ENCODE measurements at places on chromosomes 7 and 10.

- DNase-seq = no peak
Observed at GRCh38 chr10:70158113-70158512, 11.6 kb upstream of the TYSND1 start.

DNA sequence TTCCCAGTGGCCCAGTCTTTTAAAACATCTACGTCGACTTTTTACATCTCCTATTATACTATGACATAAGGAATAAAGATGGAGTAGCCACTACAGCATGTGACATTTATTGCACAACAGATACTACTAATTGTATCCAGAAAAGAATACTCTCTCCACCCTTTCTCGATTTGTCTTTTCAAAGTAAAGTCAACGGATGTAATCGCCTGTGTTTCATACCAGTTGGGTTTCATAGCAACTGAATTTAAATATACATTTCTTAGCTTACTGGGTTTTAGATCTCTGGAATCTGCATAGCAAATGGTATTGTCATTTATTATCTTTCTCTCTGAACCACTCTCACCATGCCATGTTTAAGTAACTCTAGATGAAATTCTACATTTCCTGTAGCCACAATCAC lies 86.4 kb upstream of the TRIL start:
- no peak for DNase-seq

GRCh38 chr7:78225534-78225933 lies 427.0 kb downstream of the PHTF2 start:
- DNase-seq = no peak

- DNase-seq = no peak
Observed at GRCh38 chr10:15789793-15790525, 70.2 kb upstream of the ITGA8 start.

DNA sequence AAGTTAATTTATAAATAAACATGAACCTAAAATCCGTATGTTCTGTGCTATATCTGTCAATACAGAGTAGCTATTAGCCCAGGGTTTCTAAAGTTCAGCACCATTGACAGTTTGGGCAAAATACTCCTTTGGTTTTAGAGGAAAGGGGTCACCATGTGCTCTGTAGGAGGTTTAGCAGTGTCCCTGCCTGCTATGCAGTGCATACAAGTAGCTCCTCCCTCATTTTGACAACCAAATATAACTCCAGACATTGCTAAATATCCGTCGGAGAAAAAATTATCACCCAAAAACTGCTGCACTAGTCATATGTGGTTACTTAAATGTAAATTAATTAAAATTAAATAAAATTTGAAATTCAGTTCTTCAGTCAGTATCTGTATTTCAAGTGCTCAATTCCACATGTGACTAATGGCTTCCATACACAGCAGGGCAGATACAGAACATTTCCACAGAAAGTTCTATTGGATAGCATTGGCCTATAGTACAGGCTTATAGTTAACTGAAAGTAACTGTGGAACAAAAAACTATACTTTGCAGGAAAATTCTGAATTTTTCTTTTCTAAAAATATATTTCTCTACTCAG lies 6.4 kb downstream of the UPF2 start:
- no peak for DNase-seq

- DNase-seq = no peak
Observed at GRCh38 chr10:102400076-102400475, 4.6 kb downstream of the NFKB2 start.

DNA sequence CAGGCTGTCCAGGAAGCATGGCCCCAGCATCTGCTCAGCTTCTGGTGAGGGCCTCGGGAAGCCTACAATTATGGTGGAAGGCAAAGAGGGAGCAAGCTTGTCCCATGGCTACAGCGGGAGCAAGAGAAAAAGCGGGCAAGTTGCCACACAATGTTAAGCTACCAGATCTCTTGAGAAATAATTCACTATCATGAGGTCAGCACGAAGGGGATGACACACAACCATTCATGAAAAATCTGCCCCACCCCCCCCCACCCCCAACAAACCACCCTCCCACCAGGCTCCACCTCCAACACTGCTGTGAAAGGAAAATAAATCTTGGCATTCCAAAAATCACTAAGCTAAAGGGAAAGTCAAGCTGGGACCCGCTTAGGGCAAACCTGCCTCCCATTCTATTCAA lies 545.8 kb upstream of the NRP1 start:
- no peak for DNase-seq

- DNase-seq = no peak
Observed at GRCh38 chr10:44427037-44427436, 42.1 kb upstream of the CXCL12 start.

GRCh38 chr7:1052031-1052818 lies 7.9 kb downstream of the GPR146 start:
- DNase-seq = no peak

DNA sequence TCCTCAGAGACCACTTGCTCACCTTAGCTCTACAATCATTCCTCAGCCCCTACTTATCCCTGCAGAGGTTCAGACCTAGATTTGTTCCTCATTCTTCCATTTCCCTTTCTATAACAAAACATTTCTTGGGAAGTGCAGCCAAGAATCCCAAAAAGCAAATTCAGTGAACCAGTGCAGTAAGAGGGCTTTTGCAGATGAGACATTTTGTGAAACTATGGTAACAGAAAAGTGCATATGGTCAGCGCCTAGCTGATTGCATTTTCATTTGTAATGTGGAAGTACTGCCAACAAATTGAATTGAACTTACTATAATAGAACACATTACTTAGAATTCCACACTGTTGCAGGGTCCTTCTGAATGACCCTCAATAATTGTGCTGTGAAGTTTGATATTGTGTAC lies 18.6 kb downstream of the AGMO start:
- no peak for DNase-seq

DNA sequence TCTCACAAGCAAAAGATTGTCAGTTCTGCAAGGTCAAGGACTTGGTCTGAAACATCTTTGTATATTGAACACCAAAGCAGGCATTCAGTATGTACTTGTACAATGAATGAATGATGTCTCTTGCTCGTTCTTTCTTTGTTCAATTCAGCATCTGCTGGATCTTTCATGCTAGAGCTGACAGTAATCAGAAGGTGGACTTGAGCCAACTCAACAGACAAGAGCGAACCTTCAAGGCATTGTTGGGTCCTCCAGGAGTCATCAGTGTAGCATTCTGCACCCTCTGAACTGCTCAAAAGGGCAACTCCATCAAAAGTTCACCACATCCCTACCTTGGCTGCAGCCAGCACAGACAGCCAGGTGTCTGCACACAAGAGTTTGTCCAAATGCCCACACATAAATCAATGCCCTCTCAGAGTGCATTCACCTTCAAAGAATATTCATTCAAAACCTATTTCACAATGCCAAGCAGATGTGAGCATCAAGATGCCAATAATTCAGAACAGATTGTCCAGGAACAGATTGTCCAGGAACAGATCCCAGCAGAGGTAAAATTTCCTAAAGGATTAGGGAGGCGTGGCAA lies 386.7 kb downstream of the CALN1 start:
- DNase-seq = no peak

- DNase-seq = no peak
Observed at GRCh38 chr10:116069856-116070255, 203.2 kb downstream of the GFRA1 start.

GRCh38 chr7:149586646-149587645 lies 89.3 kb upstream of the ZNF746 start:
- no peak for DNase-seq

DNA sequence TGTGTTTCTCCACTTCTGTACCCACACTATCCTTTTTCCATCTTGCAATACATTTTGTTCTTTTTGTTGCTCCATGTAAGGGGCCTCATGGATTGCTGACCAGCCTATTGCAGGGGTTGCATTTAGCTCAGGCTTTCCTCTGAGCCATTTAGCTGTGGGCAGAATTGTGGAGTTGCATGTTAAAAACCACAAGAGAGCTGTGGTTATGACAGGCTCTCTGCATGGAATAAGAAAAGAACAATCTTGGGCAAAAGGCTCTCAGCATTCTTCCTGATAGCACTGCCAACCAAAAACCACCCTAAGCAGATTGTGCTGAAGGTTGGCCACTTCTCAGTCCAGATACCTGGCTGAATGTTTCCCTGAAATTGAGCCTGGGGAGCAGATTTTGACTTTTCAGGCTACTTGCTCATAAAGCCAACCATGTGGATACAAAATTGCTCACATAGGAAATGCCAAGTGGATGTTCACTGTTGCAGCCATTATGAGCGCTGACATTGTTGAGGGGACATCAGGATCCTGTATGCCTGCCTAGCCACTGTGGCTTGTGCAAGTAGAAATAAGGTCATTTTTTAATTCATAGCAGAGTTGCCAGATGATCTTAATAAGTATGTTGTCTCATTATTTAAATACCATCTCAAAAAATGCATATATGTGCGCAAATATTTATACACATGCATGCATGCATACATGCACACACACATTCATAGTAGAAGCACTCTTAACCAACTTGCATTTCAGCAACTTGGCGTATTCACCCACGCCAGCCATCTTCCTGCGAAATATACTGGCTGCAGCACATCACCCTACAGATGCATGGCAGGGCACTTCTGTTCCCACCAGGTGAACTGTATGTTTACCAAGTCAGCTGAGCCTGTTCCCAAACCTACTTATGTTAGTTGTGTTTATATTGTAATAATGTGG lies 695.4 kb downstream of the LRMDA start:
- DNase-seq = no peak
